ENCODE measurements at places on chromosomes 12 and 14. TPM values are rescaled to one million over a fixed set of nuclear protein-coding genes. Genes with fewer than 3 reads are reported as not detected.

Gene FSCB
- not detected for total RNA-seq

Gene SERPINA12
- total RNA-seq: not detected

Gene FOXN4
- not detected for total RNA-seq

Gene BDKRB2
- total RNA-seq: 20.1 TPM

Gene FOXA1
- not detected for total RNA-seq

Gene AQP2
- total RNA-seq: not detected

Gene P2RX2
- not detected for total RNA-seq

Gene MYF5
- total RNA-seq: not detected

Gene WDHD1
- total RNA-seq: 12.0 TPM

Gene APOLD1
- 0.23 TPM for total RNA-seq

Gene PNP
- total RNA-seq: 192 TPM

Gene TEX22
- total RNA-seq: not detected
